Type B pancreatic cell (in vitro differentiated cells): ENCODE measurements at places on chromosomes 2 and 18.

DNA sequence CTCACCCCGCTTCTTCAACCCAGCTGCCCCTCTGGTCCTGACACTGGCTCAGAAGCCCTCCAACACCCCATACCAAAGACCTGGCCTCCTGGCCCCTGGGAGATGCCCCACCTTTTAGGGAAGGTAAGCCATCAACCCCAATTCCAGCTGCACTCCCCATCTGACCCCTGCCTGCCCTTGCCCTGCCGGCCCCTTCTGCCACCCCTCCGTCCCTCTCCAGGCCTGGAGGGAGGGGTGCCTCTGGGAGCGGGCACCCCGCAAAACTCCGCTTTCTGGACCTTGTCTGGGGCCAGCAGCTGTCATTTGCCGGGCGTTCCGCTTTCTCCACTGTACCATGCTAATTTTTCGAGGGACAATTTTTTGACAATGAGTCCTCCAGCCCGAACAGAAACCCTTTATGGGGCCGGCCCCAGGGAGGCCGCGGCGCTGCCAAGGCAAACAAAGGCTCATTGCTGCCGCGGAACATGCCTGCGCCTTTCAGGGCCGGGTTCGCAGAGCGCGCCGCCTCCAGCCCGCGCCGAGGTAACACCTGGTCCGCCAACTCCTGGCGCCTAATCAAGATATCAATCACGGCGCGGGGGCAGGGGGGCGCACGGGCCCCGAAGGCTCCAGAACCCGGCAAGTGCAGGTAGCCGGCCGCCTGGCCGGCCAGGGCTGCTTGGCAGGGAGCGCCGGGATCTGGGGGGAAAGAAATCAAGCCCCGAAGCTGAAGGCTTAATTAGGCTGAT is 96.0 kb downstream of the INHBB start:
- no peak for DNase-seq

DNA sequence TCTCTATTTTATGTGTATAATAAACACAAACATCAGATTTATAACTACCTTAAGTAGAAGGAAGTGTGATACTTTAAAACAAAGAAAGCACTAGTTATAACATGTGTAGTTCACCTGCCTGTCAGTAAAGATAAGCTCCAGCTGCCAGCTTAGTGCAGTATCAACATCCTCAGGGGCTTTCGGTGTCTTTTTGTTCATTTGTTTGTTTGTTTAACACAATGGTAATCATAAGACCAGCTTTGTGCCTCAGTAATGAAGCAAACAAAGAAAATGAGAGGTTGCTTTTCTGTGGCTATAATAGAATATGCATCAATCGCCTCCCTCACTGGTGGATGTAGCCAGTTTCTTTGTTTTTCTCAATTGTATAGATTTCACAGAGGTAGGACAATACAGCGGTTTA is 1499.0 kb upstream of the TMEFF2 start:
- no peak for DNase-seq

DNA sequence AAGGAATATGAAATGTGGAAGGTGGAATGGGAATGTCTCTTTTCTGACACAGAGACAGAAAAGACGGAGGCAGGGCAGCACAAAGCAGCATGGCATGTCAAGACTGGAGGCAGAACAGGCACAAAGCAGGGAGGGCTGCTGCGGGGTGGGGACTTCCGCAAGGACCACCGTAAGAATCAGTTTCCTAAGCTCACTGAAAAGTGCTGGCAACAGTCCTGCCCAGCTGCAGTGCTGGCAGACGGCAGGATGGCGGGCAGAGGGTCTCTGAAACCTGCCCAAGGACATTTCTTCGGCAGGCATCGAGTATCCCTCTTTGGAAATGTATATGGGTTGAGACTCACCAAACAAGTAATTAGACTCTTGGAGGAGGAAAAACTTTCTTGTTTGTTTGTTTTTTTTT is 54.9 kb downstream of the FAM178B start:
- no peak for DNase-seq

DNA sequence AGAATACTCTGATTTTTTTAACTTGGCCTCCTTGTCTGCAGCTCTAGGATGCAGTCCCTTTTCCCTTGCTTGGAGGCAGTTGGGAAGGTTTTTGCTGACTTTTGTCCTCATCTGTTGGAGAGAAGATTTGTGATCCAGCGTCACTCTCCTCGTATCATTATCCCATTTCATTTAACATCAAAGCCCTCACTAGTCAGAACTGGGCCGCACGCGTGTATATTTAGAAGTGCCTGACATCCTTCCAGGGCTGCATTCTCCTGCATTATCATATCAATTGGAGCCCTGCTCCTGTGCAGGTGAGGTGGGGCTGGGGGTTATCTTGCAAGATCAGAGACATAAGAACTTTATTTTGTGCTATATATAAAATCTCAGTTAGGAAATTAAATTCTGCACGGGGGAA is 435.1 kb upstream of the HS6ST1 start:
- DNase-seq = no peak

- DNase-seq = no peak
Measured at GRCh38 chr2:139237023-139237422, 456.8 kb upstream of the NXPH2 start.

DNA sequence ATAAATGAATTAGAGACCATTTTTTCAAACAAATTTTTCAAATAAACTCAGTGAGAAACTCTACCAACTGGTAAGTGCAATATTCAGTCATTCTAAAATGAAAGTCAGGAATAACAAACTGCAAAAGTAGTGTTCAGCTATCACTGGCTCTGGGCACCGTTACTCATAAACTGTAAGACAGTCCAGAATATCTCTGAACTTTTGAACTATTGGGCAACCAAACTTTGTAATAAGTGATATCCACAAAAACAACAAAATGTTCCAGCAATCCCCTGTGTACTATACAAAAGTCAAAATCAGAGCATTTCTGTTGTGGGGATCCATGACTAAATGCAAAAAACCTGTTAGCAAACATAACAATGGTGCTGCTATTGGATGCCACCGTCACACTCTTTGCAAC is 56.3 kb downstream of the SLC25A12 start:
- DNase-seq = no peak

DNA sequence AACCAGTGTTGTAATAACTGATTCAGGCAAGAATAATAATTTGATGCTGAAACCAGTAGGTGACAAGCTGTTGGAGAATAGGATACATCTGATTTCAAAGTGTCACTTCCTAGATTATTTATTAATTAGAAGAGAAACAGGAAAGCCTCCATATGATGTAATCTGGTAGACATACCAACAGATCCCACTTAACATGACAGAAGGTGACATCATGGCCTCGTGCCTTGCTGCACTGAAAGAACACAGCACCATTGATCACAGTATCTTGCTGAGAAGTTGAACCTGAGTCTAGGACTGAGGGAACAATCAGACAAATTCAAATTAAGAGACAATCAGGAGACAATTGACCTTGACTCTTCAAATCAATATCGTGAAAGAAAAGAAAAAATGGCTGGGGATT is 131.6 kb upstream of the DLGAP1 start:
- no peak for DNase-seq

GRCh38 chr2:65885266-65885665 is 452.9 kb upstream of the SPRED2 start:
- DNase-seq = no peak

DNA sequence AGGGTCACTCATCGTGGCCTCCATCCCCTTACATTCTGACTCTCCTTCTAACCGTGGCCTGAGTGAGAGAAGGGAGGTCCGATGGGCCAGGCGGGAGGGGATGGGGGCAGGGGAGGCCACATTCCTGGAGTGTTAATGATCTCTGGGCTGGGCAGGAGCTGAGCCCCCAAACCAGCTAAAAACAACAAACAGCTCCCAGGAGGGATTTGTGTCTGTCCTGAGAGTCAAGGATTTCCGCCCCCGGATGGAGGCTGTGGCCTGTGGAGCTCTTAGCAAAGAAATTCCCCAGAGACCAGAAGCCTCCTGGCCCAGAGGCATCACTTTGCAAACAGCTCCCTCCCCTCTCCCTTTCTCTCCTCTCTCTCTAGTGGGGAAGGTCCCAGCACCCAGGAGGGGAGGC is 23.5 kb downstream of the EMX1 start:
- DNase-seq = no peak

DNA sequence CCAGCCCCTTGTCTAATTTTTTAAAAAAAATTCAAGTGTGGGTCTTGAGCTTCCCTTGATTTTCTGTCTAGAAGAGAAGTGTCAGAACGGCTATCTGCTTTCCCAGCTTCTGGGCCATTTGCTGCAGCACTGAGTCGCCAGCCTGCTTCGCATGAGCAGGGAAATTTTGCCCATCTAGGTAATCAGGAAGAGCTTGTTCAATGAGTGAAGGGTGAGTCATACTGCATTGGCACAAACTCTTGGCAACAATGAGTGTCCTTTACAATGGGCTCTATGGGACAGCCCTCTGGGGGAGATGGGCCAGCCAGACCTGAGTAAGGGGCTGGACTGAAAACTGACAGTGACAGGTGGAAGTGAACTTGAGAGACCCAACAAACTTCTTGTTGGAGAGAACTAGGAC is 2.4 kb upstream of the RNF144A start:
- no peak for DNase-seq

- peak; percentile 36 for DNase-seq
Measured at GRCh38 chr2:128797533-128797932, 478.9 kb upstream of the HS6ST1 start.

- DNase-seq = no peak
Measured at GRCh38 chr2:190446193-190446592, 38.0 kb downstream of the MFSD6 start.

DNA sequence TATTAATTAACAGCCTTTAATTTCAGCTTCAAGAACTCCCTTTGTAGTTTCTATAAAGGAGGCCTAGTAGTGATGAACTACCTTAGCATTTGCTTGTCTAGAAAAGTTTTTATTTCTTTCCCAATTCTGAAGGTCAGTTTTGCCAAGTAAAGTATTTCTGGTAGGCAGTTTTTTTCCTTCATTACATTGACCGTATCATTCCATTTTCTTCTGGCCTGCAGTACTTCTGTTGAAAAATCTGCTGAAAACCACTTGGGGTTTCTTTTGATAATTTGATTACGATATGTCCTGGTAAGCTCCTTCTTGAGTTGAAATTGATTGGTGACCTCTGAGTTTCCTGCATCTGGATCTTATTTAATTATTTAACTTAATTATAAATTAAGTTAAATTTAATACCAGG is 691.8 kb downstream of the TSN start:
- no peak for DNase-seq

DNA sequence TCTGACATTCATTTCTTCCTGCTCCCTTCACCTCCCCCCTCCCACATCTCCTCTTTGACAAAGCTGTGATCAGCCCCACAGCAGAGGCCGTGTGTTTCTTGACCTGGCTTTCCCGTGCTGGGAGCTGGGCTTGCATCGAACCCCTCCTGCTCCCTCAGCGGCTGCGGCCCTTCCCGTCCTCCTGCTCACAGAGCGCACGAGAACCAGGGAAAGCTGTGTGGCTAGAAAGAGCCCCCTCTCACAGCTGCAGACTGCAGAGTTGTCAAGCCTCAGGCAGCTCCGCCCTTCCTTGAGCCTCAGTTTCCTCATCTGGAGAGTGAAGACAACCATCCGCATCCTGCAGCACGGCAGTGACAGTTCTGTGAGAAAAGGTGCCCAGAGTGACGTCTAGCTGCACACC is 65.7 kb upstream of the GLI2 start:
- peak; percentile 59 for DNase-seq

GRCh38 chr2:44620189-44620990 is 258.6 kb downstream of the CAMKMT start:
- DNase-seq = no peak

- DNase-seq = no peak
Measured at GRCh38 chr2:78908973-78909372, 116.5 kb upstream of the REG3G start.

DNA sequence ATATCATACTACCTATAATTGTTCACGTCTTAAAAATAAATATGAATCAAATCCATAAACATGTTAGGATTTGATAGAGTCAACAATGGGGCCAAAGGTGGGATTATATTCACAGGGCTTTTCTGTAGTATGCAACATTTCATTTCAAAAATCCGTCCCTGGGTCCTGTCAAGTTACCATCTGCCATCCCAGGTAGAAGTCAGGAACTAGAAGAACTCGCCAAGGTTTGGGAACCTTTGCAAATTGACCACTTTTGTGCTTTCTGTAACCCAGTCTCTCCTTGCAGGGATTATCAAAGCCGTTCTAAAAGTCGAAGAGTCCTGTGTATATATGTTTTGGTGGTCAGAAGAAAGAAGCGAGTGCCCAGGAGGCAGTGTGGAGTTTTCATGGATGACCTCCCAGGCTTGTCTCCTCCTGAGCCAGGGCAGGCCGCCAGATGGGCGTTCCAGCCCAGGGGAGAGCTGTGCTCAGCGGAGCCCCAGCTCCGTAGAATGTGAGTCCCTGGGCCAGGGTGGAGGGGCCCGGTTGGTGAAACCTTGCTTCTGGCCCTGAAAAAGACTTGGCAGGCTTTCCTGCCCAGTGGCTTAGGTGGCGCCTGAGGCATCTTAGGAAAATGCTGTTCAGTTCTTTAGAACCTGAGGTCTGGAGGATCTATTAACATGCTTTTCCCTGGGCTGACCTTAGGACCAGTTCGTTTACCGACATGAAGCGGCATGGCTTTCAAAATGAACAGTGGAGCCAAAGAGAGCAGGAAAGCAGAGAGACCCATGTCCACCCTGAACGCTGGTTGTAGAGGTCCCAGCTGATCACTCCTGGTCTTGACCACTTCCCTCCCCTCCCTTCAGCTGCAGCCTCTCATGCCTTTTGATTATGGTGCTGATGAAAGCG is 69.2 kb downstream of the LONRF2 start:
- no peak for DNase-seq
